ENCODE measurements at places on chromosomes 5 and 9.

GRCh38 chr9:108241384-108242073, 614.3 kb downstream of the ACTL7B start:
- DNase-seq: no peak

- no peak for DNase-seq
These were observed 24.8 kb downstream of the DAB2IP start for GRCh38 chr9:121675969-121676822.

GRCh38 chr9:82254646-82255367, 266.2 kb downstream of the SPATA31D1 start:
- DNase-seq: no peak

DNA sequence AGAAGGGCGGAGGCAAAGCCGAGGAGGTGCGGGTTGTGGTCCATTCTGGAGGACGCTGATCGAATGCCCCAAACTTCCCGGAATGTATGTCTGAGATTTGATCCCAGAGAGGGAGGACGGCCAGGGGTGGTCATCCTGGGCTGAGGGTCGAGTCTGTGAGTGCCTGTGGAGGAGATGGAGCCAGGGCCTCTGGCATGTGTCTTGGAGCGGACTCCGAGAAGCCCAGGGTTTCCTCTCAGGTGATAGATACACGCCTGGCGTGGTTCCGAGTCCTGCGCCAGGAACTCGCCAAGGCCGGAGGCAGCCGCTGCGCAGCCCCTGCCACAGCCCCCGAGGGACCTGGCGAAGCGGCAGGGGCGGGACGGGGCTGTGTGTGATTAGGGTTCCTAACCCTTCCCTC, 363 bp downstream of the ZNF454 start:
- no peak for DNase-seq

DNA sequence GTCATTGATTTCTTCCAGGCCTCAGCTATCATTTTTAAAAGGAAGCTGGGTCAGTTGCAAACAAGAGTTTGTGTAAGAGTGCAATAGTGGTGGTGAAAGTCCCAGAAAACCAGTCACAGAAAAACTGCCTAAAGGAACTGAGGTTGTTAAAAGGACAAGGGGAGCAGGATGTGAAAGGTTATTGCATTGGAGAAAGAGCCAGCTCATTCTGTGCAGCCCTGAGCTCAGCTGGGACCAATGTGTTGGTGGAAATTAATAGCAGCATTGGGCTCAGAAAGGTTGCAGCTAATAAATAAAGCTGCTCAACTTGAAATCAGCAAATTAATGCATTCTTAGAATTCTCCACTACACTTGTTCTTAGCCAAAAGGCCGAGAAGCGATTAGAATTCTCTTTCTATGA, 34.9 kb downstream of the NREP start:
- DNase-seq: no peak

GRCh38 chr5:55421074-55421529, 113.3 kb downstream of the MTREX start:
- DNase-seq: no peak

GRCh38 chr5:67578011-67578410, 381.4 kb upstream of the CD180 start:
- no peak for DNase-seq

DNA sequence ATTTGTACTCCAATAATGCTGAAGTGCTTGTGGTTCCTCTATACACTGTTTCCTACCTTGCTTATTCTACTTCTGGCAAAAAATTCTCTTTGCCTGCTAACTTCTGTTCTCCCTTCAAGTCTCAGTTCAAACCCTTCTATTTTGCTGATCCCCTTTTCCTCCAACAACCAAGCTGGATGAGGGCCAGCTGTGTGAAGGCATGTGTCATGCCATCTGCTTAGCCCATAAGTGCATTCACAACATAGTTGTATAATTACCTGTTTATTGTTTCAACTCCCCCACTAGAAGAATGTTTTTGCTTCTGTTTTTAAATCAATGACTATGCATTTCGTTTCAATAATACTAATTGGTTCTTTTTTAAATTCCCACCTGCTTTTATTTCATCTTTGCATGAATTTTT, 1951.4 kb upstream of the WWC1 start:
- DNase-seq: no peak

DNA sequence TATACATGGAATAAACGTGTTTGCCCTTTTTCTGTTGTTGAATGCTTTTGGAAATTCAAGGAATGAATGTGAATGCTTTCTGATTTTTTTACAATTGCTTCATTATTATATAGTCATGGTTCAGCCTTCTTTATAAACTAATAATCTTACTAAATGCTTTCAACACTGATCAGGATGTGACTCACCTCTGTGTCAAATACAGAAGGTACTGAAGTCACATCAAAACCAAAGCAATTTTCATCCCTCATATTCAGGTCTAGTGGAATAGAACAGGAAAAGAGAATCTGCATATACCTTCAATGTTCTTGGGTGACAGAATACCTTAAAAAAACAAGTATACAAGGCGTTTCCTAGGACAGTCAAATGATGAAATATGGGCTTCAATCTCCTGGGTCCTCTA, 170.7 kb downstream of the PDE4D start:
- DNase-seq: no peak

- no peak for DNase-seq
These were observed 5.8 kb downstream of the C5orf58 start for GRCh38 chr5:170238456-170239196.

DNA sequence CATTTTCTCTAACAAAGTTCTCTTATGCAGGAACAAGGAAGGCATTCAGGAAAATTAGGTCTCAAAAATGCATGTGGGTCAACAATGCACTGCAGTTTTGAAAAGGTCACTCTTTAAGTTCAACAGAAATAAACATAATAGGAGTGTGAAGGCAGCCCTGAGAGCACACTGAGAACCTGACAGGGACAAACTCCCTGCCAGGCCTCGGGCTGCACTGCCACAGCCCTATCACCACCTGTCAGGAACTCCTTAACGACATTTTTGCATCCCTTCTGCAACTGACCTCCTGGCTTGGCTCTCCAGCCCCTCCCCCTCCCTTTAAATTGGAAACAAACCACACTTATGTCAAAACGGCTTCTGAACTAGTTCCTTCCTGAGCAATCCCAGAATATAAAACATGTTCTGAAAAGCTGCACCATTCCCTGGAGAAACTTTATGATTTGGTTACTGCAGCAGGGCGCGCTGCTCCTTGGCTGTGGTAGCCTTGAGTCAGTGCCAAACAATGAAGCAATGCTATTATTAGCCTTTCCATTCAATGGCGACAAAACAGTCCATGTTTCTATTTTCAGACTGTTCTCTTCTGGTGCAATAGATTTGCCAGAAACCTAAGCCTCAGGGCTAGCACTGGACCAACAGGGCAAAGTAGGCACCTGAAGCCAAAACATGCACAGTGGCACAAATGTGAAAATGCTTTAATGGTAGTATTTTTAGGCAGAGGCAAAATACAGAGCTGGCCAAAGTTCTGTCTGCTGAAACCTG, 160.1 kb upstream of the ZNF608 start:
- DNase-seq: peak; percentile 80

DNA sequence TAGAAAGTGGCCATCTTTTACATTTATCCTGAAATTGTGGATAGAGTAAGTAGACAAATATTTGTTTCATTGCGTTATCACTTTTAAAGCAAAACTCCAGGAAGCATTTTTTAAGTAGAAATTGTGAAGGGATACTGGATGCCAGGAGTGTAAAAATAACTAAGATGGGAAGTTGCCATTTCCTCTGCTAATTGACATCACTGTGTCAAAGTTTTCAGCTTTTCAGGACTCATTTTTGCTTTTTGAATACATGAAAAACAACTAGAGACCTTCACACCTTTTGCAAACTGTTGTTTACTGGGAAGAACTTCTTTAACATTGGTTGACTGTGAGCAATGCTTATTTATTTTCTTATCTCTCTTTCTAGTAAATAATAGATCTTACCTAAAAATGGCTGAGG, 337.5 kb downstream of the NR2F1-AS1 start:
- DNase-seq: no peak

- DNase-seq: no peak
These were observed 319.7 kb downstream of the NFIB start for GRCh38 chr9:13994240-13994639.

GRCh38 chr9:130111786-130112537, 58.3 kb downstream of the GPR107 start:
- no peak for DNase-seq

GRCh38 chr5:113156271-113156877, 179.8 kb downstream of the DCP2 start:
- DNase-seq: no peak

DNA sequence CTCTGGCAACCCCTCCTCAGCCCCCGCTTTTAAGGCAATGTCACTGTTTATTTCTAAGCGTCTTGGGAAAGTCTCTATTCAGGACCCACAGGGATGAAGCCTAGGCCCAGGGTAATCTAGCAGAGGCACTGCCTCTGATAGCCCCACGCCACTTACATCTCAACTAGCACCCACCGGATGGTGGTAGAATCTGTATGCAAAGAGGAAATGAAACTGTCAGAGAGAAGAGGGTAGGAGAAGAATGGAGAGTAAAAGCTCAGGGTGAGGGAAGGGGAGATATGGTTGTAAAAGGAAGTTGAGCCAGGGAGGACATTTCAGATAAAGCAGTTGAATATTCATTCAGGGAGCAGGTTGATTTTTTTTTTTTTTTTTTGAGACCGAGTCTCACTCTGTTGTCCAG, 3.0 kb downstream of the FRRS1L start:
- DNase-seq: no peak

GRCh38 chr9:85246541-85246940, 495.2 kb downstream of the AGTPBP1 start:
- no peak for DNase-seq

DNA sequence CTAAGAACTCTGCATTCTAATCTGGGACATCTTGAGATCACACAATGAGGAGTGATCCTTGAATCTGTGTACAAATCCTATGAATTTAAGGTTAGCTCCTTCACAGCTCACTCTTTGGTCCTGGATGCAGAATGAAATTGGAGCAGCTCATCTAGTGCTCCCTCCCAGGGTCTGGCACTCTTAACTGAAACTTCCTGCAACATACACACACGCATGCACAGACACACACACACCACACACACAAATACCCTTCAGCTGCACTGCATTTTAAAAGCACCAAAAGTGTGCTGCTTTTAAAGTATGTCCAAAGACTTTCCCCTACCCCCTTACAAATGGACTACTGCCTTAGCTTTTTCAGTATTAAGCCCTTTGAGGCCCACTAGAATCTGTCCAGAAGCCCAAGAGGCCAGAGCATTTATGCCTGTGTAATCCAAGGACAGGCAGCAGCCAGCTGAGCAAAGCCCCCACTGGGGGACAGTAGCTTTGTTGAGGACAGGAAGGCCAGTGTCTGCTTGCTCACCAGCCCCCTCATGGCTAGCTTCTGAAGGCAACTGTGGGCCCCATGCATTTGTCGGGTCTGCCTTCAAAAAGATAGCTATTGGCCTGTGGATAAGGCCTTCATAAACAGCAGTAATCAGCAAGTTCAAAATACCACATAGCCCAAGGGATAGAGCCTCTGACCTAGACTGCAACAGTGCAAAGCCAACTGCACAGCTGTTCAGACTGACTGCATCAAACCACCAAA, 43.6 kb downstream of the CDO1 start:
- DNase-seq: no peak

GRCh38 chr9:84216151-84216550, 124.4 kb downstream of the SLC28A3 start:
- DNase-seq: no peak

DNA sequence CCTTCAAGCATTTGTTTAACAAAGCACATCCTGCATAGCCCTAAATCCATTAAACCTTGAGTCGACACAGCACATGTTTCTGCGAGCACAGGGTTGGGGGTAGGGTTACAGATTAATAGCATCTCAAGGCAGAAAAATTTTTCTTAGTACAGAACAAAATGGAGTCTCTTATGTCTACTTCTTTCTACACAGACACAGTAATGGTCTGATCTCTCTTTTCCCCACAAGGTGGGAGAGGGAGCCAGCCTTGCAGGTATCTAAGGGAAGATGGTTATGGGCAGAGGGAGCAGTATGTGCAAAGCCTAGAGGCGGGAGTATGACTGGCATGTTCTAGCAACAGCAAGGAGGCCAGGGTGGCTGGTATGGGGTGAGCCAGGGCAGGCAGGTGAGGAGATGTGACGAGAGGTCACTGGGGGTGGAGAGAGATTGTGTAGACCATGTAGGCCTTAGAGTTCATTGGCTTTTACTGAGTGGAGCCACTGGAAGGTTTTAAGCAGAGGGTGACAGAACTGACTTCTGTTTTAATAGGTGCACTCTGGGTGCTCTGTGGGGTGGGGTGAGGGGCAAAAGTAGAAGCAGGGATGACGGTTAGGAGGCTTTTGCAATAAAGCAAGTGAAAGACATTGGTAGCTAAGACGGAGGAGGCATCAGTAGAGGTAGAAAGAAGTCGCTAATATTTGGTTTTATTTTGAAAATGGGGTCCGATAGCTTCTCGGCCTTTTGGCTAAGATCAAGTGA, 5.1 kb upstream of the RPS14 start:
- no peak for DNase-seq

DNA sequence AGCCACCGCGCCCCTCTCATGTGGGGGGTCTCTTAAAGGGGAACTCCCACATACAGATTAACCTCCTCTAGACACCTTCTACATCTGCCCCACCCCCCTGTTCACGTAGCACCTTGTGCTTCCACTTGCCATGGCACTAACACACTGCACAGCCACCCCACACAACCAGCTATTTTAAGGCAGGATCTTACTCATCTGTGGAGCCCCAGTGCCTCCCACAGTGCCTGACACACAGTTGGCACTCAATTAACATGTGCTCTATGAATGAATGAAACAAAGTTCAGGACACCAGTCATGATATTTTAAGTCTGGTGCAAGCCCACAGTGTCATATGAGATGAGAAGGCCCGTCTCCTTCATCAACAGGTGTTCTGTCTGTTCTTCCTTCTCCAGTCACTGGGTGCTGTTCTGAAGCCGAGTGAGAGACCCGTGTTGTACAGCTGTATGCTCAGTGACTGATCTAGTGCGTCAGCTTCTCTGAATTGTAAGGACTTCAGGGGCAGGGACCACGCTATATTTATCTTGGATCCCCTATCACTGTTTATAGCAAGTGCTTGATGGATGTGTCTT, 149.1 kb downstream of the TLE1 start:
- no peak for DNase-seq

DNA sequence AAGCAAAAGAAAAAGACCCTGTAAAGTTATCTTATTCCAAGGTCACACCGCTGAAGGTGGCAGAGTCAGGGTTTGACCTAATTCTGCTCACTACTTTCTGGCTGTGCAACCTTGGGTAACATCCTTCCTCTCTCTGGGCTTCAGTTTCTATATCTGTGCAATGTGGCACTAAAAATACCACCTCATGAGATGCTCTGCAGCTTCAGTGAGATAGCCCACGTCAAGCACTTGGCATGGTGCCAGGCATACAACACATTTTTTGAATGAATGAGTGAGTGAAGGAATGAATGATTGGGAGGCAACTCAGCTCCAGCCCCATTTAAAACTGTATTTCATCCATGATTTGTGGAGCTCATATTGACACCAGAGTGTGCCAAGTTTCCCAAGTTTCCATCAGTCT, 62.3 kb downstream of the FOXI1 start:
- DNase-seq: no peak

- DNase-seq: no peak
These were observed 171.0 kb downstream of the MSX2 start for GRCh38 chr5:174895360-174895759.

- peak; percentile 48 for DNase-seq
These were observed 107.7 kb downstream of the TENT4A start for GRCh38 chr5:6820851-6821479.

- DNase-seq: no peak
These were observed 8.0 kb downstream of the LRRC26 start for GRCh38 chr9:137161558-137162486.

- DNase-seq: no peak
These were observed 7.1 kb downstream of the SNX18 start for GRCh38 chr5:54524704-54525103.

GRCh38 chr5:157914151-157914788, 55.3 kb upstream of the CLINT1 start:
- DNase-seq: no peak
